ENCODE measurements at places on chromosomes 4 and X.

- peak; percentile 56 for DNase-seq
Observed at GRCh38 chr4:99816545-99817308, at the start of gene DAPP1. Gene DAPP1, plus strand, starts transcription at chr4:99816827. Its CDS starts 87 bp downstream, at chr4:99816914.

- no peak for DNase-seq
Observed at GRCh38 chr4:8538076-8538702, 42.0 kb upstream of the GPR78 start.

DNA sequence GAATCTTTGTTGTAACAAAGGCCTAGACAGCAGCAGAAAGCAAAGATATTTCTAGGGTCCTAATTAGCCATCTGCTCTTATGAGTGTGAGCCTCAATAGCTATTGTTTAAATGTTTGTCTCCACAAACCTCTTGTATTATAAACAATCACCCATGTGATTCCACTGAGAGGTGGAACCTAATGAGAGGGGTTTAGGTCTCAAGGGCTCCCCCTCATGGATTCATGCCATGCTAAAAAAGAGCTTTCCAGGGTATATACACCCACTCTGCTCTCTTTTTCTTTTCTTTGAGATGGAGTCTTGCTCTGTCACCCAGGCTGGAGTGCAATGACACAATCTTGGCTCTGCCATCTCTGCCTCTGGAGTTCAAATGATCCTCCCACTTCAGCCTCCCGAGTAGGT, 42.1 kb downstream of the TRIM61 start:
- no peak for DNase-seq

DNA sequence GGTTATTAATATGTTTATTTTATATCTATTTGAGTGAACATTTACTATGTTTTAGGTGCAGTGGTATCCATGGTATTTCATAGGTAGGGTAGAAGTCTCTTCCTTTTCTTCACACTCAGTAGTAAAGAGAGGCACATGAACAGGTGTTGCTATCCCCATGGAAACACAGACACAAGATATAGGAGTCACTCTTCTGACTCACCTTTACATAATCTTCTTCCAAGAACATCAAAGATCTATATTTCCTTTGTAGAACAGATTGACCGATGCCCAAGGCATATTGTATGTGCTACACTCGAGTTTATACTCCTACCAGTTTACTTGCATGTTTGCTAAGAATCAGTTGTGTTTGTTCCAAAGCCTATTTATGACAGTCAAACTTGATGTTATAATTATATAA, 1997.4 kb downstream of the C4orf33 start:
- DNase-seq = no peak

DNA sequence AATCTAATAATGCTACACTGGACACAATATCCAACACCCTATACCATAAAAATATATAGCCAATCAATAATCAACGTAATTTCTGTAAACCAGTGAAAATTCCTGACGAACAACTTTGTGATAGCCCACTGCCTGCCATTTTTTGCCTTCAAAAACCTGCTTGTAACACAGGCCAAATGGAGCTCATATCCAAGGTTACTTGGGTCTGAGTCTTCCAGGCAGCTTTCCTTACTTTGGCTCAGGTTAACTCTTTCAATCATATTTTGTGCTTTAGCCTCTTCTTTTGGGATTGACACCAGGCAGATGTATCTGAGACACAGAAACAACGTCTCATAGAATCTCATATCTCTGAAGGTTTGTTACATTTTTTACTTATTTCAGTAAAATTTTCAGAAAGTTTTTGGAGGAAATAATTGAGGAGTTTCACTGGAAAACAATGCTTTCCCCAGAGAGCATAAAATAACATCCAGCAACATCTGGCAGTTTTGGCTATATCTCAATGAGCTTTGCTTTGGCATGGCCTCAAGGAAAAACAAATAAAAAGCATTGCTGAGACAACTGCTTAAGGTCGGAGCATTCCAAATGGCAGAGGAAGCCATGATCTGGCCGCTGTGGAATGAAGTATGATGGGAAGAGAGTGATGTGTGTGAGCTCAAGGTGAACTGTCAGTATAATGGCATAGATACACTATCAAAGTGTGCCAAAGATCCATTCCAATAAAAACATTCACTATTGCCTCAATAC, 162.9 kb upstream of the SPIN4 start:
- no peak for DNase-seq

GRCh38 chrX:2159861-2160260, 340.9 kb downstream of the DHRSX start:
- DNase-seq = no peak

GRCh38 chr4:38781854-38782261, 932 bp downstream of the TLR10 start:
- no peak for DNase-seq

- DNase-seq = no peak
Observed at GRCh38 chrX:8773117-8773516, 28.1 kb downstream of the FAM9A start.

DNA sequence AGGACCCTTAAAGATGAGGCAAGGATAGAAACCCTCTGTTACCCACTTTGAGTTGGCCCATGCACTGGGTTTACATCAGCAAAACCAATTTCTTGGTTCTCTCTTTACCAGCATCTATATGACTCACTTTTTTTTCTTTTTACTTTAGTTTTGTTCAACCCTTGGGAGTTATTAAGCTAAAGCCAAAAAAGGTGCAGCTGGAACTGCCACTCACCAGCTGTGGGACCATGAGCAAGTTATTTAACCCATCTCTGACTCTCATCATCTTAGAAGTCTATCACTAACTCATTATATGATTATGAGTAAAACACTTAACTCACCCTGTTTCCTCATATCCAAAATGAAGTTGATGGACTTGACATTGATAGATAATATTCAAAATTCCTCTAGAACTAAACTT, 53.4 kb downstream of the GABRB1 start:
- no peak for DNase-seq

DNA sequence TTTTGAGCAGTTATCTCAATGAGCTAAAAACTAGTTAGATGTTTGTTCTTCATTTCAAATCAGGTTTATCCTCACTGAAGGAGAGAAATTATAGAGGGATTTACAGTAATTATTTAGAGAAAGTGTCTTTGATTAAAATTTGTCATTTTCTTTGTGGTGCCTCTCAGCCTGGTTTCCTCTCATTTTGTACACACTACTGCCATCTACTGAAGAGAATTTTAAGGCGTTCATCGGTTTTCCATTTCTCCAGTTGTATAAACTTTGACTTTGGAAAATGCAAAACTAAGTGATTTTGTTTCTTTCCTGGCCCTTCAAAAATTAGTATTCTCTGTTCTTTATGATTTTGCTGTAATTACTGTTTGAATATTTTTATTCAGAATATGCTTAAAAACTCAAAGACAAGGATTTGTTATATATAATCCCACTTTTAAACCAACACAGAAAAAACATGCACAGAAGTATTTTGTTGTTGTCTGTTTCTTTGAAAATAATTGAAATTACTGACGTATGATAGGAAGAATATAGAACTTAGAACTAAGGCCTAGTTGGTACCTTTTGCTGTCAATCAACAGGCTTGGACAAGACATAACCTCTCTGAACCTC, 34.4 kb upstream of the ANXA3 start:
- DNase-seq = no peak

DNA sequence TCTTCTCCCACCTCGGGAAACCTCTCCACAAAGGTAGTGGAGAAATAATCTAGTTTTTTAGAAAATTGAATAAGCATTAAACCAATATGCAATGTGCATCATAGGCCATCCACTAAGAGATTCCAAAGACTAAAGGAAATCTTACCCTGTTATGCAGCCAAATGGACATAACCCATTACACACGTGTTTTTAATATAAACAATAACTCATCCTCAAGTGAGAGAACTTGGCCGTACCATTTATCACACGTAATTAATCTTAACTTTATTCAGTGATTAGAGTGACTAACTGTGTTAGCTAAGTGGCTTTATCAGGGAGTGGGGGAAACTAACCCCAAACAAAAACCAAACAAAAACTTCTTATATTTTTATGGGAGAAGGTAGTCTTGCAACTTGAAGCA, 57.8 kb downstream of the AFM start:
- DNase-seq = no peak

DNA sequence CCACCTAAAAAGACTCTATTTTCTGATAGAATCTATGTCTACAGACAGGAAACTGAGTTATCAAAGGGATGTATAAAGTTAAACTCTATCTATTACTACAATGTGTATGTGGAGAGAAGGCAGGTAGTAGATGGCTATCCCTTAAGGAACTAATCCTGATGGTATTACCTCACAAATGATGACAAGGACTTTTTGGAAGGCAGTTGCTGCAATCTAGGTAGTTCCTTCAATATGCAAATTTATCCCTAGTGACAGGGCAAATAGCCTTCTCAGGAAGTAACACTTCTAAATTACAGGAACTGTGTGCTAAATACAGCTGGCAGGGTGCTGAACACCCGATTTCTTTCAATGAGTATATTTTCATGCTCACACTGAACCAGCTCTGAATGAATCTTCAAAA, 177.4 kb downstream of the COL25A1 start:
- no peak for DNase-seq
